Transverse colon (tissue), 4 donors: ENCODE measurements at places on chromosomes 2 and 18. TPM values are rescaled to one million over a fixed set of nuclear protein-coding genes. Genes with fewer than 3 reads are reported as not detected.

GRCh38 chr2:239035361-239035814 is 187.5 kb downstream of the TWIST2 start:
- H3K36me3 ChIP-seq, result no peaks in the 10 kb centered on the region
- H3K27ac ChIP-seq, result no peak overlapping the region
- no peaks in the 10 kb centered on the region for H3K4me1 ChIP-seq
- H3K4me3 ChIP-seq, result no peak overlapping the region

GRCh38 chr18:48862678-48863270 is 88.0 kb downstream of the SMAD7 start:
- no peak for DNase-seq
- no peaks in the 10 kb centered on the region for H3K36me3 ChIP-seq

DNA sequence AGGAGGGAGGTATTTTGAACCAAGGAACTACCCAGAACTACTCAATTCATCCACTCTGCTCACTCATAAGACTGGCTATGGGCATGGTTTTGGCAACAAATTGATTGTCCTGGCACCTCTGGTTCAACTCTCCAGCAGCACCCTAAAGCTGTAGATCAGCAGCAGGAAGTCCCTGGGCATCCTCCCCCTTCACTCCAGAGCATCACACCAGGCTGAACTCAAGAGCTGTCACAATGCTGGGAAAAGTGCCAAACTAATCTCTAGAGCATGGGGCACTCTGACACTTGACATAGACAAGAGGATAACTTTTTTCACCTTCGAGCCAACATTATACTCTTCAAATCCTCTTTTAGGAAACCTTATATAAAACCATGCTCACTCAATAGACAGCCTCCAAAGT is 154.1 kb upstream of the RBBP8 start:
- H3K4me1 ChIP-seq, result no peaks in the 10 kb centered on the region
- no peaks in the 10 kb centered on the region for H3K36me3 ChIP-seq
- H3K27me3 ChIP-seq, result no peaks in the 10 kb centered on the region

GRCh38 chr2:71892423-71892730 is 255.3 kb downstream of the CYP26B1 start:
- DNase-seq, result no peak
- no peak overlapping the region for H3K27ac ChIP-seq
- no peaks in the 10 kb centered on the region for H3K36me3 ChIP-seq
- H3K4me3 ChIP-seq, result no peak overlapping the region
- H3K27me3 ChIP-seq, result no peaks in the 10 kb centered on the region

DNA sequence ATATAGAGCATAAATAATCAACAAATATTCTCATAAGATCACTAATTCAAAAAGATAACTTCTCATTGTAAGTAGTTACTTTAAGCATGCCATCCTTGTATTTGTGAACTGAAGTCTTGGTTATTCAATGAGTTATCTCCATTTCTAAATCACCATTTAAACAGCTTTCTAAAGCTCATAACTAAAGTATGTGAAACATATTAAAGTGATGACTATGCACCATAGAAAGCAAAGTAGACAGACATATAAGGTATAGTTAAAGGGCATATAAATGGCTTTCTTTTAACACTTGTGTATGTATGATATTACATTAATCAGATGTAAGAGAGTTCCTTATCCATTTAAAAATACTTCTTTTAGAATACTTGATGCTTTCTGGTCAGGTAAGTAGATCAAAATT is 83.5 kb downstream of the IKZF2 start:
- H3K27me3 ChIP-seq, result no peaks in the 10 kb centered on the region
- no peak for DNase-seq
- H3K27ac ChIP-seq, result no peak overlapping the region
- no peak overlapping the region for H3K4me3 ChIP-seq
- no peaks in the 10 kb centered on the region for H3K36me3 ChIP-seq

DNA sequence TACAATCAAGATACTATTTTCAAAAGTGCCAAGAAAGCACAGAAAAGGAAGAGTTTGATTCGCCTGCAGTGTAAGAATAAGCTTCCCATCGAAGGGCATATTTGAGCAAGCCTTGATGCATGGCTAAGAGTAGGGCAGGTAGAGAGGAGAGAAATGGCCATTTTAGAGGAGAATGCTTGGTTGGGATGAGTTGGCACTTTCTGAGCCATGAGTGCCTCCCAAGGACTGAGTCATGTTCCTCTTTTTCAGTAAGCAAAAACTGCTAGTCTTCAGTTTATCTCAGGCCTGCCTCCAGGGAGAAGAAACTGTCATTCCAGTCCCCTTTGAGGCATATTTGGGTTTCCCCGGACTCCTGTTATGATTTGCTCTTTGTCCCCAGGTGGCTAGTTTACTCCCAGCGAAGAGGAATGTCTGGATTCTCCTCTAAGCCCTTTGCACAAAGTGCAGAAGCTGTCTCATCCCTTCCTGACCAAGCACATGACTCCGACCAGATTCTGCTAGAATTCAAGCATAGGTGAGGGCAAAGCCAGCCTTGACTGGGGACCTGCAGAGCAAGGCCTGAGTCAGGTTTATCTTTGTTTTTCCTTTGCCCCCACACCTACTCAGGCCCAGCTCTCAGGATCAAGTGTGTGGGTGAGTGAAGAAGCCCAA is 115.2 kb downstream of the TTC32 start:
- DNase-seq, result no peak
- H3K36me3 ChIP-seq, result no peaks in the 10 kb centered on the region
- H3K27ac ChIP-seq, result no peak overlapping the region
- H3K4me3 ChIP-seq, result no peak overlapping the region

DNA sequence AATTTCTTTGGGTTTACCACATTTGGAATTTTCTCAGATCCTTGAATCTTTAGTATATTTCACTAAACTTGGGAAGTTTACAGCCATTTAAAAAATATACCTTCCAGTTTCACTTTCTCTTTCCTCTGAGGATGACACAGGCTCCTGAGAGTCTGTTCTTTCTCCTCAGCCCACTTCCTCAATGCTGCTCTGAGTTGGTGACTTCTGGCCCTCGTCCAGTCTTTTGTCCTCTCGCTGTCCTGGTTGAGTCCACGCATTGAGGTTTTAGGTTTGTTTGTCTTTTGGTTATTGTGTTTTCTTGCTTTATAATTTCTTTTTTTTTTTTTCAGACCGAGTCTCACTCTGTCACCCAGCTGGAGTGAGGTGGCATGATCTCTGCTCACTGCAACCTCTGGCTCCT is 40.7 kb upstream of the GALR1 start:
- H3K27ac ChIP-seq, result peak overlapping the region; percentile 49
- no peaks in the 10 kb centered on the region for H3K27me3 ChIP-seq
- DNase-seq, result peak; percentile 57
- H3K4me3 ChIP-seq, result peak overlapping the region; percentile 19
- H3K36me3 ChIP-seq, result no peaks in the 10 kb centered on the region
- H3K4me1 ChIP-seq, result peaks cover 4% of the 10 kb centered on the region

DNA sequence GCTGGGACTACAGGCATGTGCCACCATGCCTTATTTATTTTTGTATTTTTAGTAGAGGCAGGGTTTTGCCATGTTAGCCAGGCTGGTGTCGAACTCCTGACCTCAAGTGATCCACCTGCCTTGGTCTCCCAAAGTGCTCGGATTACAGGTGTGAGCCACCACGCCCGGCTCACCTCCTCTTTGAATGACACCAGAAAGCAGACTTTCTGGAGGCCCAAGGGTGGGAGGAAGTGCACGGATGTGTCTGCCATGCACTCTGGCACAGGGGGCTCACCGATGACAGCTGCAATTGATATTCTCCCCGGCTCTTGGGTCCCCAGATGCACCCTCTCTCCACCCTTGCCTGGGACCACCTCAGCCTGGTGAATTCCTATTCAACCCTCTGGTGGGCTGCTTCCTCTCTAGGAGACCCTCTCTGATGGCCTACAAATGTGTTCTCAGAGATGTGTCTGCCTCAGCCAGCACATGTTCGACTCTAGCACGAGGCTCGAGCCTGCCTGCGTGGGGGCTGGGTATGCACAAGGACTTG is 87.3 kb downstream of the SEPTIN10 start:
- no peaks in the 10 kb centered on the region for H3K4me1 ChIP-seq
- no peak overlapping the region for H3K27ac ChIP-seq
- no peak overlapping the region for H3K4me3 ChIP-seq
- no peaks in the 10 kb centered on the region for H3K27me3 ChIP-seq
- no peak for DNase-seq

DNA sequence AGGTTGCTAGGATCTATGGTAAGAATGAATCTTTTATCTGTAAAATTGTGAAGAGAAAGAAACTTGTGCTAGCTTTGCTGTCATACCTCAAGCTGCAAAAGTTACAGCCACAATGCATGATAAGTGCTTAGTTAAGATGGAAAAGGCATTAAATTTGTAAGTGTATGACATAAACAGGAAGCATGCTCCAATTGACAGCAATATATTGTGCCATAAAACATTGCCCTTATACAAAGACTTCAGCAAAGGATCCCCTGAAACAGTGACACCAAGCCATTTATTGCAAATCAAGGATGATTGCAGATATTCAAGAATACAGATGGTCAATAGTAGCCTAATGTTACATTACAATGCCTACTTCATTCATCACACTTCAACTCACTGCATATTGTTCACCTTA is 283.1 kb downstream of the CPS1 start:
- H3K4me1 ChIP-seq, result no peaks in the 10 kb centered on the region
- no peak overlapping the region for H3K27ac ChIP-seq

The ANKRD30BL gene
- total RNA-seq, result not detected

The ZNF385B gene
- total RNA-seq, result 2.2 TPM

The FSIP2 gene
- total RNA-seq, result 29.2 TPM

The PAX3 gene
- total RNA-seq, result not detected

The FTCDNL1 gene
- total RNA-seq, result 2.7 TPM

The CAPN14 gene
- total RNA-seq, result not detected
